ENCODE measurements at places on chromosomes 11 and 22. TPM values are rescaled to one million over a fixed set of nuclear protein-coding genes. Genes with fewer than 3 reads are reported as not detected.

DNA sequence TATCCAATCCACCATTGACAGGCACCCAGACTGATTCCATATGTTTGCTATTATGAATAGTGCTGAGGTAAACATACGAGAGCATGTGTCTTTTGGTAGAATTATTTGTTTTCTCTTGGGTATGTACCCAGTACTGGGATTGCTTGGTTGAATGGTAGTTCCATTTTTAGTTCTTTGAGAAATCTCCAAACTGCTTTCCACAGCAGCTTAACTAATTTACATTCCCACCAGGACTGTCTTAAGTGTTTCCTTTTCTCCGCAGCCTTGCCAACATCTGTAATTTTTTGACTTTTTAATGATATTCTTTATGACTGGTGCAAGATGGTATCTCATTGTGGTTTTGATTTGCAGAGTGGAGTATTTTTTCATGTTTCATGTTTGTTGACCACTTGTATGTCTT lies 8.3 kb downstream of the FDX1 start:
- no peak for DNase-seq

The INS gene
- total RNA-seq, result not detected

DNA sequence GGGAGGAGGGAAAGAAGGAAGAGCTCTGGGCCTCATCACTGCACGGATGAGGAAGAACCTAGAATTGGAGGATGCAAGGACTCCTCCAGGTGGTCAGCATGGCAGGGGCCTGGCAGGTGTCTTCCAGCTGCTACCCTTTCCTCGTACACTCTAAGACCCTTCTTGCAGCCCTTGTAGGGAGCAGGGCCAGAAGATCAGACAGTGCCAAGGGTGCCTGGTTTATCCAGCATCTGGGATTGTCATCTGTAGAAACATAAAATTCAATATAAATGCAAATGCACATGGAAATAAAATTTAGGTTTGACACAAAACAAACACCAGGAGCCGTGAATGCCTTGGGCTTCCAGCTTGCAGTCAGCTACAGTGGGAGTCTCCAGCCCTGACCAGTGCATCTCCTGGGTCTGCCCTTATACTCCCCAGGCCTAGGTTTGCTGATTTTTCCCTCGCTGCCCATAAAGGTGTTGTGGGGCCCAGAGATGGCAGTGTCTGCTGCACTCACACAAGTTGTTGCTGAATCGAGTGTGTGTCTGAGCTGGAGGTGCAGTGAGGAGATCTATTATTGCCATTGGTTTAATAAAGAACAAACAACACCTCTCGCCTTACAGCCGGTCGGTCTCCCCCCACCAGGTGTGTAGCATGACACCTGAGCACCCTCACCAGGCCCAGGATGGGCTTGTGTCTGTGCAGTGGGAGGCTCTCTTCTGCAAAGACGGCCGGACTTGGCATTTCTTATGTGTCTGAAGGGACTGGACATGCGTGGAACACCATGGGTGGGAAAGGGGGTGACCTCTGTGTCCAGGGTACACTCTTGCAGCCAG lies 87.1 kb downstream of the BCR start:
- no peak for DNase-seq

GRCh38 chr11:35013514-35014233 lies 97.3 kb downstream of the PDHX start:
- no peak for DNase-seq
